Head of caudate nucleus (tissue), 42 donors: ENCODE measurements at places on chromosomes 1 and 21.

GRCh38 chr1:208461680-208462079 is 217.5 kb upstream of the PLXNA2 start:
- no peak for DNase-seq

- no peak for DNase-seq
Measured at GRCh38 chr1:63318201-63318979, 4.0 kb upstream of the FOXD3 start.

- DNase-seq: no peak
Measured at GRCh38 chr1:58451560-58452191, 94.8 kb downstream of the OMA1 start.

DNA sequence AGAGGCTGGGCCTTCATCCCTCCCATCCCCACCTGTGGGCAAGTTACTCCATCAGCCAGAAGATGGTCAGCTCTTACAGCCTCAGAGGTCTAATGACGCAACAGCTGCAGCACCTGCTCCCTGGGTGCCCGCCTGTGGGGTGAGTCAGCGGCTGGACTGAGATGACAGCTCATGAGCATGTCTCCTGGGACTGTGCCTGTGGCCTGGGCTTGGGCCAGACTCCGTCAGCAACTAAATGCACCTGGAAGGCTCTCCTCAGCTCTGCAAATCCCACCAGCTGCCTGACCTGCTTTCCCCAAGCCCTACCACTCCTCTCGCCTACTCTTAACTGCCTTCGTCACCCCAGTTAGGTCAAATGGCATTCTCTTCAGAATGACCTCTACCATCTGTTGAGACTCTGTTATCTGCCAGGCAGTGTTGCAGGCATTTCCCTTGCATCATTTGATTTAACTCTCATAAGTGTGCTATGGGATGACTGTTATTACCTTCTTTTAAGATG is 47.7 kb downstream of the ETS2 start:
- DNase-seq: no peak

- no peak for DNase-seq
Measured at GRCh38 chr1:179441501-179441900, 75.7 kb downstream of the AXDND1 start.

- DNase-seq: no peak
Measured at GRCh38 chr1:112026501-112026900, 37.0 kb upstream of the KCND3 start.

DNA sequence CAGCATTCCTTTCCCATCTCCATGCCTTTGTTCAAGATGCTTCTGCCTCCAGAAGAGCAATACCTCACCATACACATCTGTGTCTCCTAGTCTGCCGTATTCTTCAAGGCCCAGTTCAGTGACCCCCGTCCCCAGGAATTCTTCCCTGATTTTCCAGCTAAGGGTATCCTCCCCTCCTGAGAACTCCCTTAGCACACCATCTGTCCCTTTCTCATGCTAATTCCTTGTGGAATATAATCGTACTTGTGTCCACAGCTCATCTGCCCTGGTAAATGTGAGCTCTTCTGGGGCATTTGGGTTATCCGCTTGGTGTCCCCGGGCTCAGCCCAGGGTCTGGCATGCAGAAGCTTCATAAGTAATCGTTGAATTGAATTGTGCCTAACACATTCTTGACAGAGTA is 40.9 kb downstream of the BEND5 start:
- no peak for DNase-seq

- no peak for DNase-seq
Measured at GRCh38 chr1:10774615-10775310, 21.7 kb downstream of the CASZ1 start.

DNA sequence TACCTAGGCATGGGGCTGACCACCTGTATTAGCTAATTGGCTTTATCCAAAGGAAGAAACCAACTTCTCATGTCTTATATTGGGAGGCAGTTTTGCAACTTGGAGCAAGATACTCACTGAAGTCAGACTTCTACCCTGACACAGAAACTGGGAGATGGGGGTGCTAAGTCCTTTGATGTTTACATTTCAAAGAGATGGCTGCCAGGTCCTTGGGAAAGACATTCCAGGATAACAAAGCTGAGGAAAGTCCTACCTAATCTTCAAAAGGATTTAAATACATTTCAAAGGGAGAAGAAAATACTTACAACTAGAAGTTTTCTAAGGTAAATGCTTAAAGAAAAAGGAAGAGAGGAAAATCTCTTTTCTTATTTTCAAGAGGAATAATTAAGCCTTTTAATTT is 62.1 kb downstream of the FH start:
- no peak for DNase-seq

DNA sequence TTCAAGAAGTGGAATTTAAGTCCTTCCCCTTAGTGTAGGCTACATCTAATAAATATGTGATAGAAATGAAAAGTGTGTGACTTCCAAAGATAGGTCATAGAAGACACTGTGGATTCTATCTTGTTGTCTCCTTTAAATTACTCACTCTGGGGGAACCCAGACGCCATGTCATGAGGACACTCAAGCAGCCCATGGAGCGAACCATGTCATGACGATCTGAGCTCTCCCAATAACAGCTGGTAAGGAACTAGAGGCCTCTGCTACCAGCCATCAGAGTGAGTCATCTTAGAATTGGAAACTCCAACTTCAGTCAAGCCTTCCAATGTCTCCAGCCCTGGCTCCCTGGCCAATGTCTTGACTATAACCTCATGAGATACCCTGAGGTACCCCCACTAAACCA is 6.3 kb downstream of the COA7 start:
- DNase-seq: no peak

DNA sequence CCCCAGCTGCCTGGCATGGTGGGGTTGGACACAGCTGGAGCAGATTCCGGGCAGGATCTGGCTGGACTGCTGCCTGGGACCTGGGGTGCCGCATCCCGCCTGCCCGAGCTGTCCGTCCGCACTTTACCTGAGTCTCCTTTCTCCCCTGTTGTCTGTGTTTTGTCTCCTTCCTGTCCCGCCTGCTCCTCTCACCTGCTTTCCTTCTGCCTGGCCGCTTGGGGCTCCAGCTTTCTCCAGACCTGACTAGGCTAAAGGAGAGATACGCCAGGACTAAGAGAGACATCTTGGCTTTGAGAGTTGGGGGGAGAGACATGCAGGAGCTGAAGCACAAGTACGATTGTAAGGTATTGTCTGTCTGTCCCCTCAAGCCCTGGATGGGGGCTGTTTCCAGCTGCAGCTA is 73.3 kb downstream of the ARHGEF10L start:
- DNase-seq: no peak

- no peak for DNase-seq
Measured at GRCh38 chr1:155850345-155850744, 6.7 kb downstream of the GON4L start.

GRCh38 chr1:51859333-51859732 is 19.2 kb downstream of the NRDC start:
- no peak for DNase-seq

DNA sequence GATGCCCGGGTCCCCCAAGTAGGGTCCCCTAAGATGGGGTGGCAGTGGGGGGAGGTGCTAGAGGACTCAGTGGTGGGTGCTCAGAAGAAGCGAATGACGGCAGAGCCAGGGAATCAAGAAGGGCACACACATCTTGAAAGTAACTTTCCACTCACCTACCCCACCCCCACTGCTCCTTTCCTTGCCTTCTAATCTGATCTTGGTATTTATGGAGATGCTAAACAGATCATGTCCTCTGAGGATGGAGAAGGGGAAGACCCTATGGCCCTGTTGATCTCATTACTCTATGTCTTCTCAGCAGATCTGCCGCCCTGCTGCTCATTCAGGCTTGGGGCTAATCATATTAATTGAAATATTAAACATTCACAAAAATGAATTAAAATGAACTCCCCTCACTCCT is 2.1 kb upstream of the CELF3 start:
- DNase-seq: no peak
